ENCODE measurements at places on chromosomes 13 and 19.

DNA sequence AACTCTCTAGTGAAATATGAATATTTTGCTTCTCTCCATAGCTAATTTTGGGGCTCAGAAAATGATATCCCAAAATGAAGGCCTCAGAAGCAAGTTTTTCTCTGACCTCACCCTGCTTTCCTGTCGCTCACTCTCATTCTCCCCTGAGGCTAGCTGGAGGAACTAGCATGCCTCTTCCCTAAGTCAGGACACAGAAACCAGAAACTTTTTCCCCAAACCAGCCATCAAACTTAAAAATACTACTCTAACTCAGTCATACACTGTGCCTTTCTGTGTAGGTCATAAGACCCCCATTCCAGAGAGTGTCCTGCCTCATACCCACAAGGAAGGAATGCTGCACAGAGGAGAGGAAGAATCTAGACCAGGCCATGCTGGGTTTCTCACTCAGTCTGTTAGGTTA, 329.6 kb downstream of the PCDH20 start:
- DNase-seq: no peak

DNA sequence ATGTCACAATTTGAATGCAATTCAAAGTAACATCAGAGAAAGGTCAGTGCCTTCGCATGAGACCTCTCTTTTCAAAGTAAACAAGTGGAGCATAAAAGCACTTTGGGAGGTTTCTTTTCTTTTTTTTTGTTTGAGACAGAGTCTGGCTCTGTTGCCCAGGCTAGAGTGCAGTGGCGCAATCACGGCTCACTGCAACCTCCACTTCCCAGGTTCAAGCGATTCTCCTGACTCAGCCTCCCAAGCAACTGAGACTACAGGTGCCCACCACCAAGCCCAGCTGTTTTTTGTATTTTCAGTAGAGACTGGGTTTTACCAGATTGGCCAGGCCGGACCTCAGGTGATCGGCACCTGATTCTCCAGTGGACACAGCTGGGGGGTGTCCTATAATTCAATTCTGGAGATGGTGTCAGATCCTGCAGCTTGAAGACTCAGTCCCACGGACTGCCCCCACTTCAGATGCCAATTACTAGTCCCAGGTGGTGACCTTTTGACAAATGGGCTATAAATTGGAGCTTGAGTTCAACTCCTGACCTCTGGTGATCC, 57.6 kb downstream of the RGCC start:
- no peak for DNase-seq

- DNase-seq: no peak
These were observed 1.8 kb upstream of the TMEM272 start for GRCh38 chr13:51846756-51847155.

DNA sequence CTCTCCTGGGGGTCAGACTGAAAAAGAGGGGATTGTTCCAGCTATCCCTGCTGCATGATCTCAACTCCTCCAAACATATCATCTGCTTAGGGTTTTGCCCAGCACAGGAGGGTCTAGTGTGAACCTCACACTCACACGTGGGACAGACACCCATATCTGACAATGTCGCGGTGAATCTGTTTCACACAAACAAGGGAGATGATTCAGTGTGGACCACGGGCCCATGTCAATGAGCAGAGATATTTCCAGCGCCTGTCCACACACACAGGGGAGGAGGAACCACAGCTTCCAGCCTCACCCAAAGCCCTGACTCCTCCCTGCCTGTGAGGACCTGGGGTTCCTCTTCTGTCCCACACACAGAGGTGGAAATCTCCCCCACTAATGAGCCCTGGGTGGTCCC, 29.6 kb upstream of the KIR3DL3 start:
- DNase-seq: no peak

GRCh38 chr19:18903156-18904037, 7.4 kb upstream of the CERS1 start:
- DNase-seq: no peak

- DNase-seq: no peak
These were observed 11.5 kb downstream of the C13orf46 start for GRCh38 chr13:113962386-113962785.

GRCh38 chr13:98523455-98524102, 53.3 kb downstream of the STK24 start:
- no peak for DNase-seq

DNA sequence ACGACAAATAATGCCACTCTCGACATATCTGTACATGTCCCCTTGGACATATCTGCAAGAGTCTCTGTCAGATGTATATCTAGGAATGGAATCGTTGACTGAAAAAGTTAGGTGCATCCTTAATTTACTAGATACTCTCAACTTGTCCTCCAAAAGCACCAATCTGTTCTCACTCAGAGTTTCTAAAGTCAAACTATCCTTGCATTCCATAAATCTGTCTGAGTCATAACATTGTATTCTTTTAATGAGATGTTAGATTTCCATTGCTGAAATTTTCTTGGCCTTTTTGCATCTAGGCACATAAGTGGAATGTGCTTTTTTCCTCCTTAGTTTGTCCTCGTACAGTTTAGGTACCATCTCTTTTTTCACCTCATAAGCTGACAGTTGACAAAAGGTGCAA, 139.8 kb downstream of the PTPRS start:
- no peak for DNase-seq

DNA sequence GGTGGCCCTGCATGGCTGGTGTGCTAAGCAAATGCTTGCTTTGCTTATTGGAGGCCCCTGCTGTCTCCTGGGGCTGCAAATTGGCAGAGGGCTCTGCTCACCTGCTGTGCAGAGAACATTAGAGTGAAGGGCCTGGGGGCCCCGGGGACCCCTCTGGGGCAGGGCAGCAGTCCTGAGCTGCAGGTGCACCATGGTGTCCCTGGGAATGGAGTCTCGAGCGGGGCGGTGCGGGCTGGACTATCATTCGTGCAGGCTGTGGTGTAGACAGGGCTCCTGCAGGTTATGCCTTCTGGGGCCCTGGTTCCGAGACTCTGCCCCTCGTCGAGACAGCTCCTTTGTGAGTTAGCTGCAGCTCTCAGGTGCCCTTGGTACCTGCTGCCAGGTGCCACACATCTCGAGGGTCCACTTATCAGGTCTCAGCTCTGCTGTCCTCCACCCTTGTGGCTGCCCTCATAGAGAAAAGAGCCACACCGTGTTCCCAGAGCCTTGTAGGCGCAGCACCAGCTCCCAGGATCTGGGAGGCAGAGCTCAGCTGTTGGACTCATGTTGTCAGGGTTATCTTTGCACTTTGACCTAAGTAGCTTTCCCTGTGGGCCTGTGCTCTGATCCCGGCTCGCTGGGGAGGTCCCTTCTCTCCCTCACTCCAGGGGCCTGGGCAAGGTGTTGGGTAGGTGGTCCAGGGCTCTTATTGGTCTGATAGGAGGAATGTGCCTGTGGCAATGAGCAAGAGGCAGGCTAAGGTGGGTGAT, 58.0 kb upstream of the ZNF536 start:
- DNase-seq: no peak

- no peak for DNase-seq
These were observed 24.1 kb downstream of the CLEC4M start for GRCh38 chr19:7787141-7787540.

DNA sequence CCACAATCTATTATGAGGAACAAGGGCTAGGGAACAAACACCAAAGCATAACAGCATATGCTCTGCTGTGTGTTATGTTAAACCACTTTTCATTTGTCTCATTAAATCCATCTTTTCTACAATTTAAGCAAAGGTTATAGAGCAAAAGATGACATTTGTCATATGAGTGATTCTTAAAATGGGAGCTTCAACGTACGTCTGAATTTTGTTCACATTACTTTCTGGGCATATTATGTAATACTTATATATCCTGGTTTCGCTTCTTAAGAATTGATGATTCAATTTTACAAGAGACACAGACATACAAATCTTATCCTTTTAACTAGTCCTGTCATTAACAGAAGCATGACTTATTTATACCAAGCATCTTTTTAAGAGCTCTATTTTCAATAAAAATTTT, 3.3 kb upstream of the TPP2 start:
- no peak for DNase-seq

- DNase-seq: peak; percentile 91
These were observed 5.5 kb upstream of the QTRT1 start for GRCh38 chr19:10695401-10696398.

DNA sequence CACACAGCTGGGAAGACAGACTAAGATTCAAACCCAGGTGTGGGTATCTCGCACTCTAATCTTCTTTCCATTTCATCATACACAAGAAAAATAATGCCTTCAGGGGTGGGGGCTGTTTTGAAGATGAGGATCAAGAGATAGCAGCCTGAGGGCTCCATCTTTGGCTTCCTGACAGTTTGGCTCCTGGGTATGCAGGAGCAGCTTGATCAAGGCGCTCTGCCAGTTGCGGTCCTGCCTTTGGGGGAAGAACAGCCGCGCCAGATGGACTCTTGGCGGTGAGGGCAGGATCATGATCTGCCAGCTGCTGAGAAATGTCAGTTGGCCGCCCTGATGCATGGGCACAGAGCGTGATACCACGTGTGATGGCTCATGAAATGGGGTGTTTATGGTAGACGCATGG, 119.1 kb downstream of the IER2 start:
- no peak for DNase-seq

All from SHP77 treated with DMSO at 0.1 percent for 48 hours (cell line).